ENCODE measurements at places on chromosomes 2 and 18. TPM values are rescaled to one million over a fixed set of nuclear protein-coding genes. Genes with fewer than 3 reads are reported as not detected.

MAL gene
- not detected for total RNA-seq

NCKAP5 gene
- 3.9 TPM for total RNA-seq

SKOR2 gene
- total RNA-seq: not detected

SERPINB3 gene
- total RNA-seq: not detected

EMX1 gene
- total RNA-seq: not detected

C2orf80 gene
- total RNA-seq: not detected

UGT1A4 gene
- not detected for total RNA-seq

DNA sequence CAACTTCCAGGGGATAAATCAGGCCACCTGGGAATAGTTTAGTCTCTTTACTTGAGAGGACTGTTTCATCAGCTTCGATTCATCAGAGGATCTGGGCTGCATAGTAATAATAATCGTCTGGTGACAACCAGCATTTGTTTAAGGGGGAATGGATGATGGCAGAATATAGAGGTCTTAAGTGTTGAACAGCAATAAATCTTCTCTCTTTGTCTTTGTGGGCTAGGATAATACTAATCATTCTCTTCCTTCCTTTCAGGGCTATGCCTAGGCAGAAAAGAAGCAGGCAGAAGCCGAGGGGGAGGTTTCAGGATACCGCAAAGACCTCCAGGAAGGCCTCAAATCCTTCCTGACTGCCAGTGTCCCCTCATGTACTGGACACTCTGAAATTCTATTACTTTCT lies 150.4 kb upstream of the GAREM1 start:
- H3K27ac ChIP-seq: no peak overlapping the region
- H3K27me3 ChIP-seq: no peaks in the 10 kb centered on the region
- no peak overlapping the region for H3K4me3 ChIP-seq
- no peak for DNase-seq

DNA sequence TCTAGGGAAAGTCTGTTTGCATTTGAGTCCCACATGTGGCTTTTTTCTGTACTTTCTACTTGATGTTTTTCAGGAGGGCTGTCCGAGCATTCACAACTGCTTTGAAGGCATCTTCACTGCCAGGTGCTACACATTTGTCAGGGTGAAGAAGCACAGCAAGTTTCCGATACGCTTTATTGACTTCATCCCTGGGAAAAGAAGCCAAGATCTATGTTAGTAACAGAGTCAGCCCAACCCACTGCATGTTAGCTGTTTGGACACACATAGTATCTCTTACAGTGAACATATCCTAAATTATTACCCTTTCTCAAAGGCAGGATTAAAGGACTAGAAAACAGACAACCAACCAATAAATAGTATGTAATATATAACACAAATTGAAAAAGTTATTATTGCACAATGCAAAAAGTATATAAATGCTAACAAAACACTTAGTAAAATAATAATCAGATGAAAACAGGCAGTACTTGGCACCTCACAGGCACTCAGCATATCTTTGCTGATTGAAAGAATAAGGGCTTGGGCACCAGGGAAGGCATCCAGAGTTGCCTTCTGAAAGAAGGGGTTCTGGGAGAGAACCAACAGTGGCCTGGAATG lies 24.1 kb downstream of the DNAJC27 start:
- H3K36me3 ChIP-seq: peaks cover 9% of the 10 kb centered on the region
- H3K4me3 ChIP-seq: no peak overlapping the region
- peaks cover 8% of the 10 kb centered on the region for H3K4me1 ChIP-seq

- no peak overlapping the region for H3K4me3 ChIP-seq
- no peaks in the 10 kb centered on the region for H3K36me3 ChIP-seq
- no peaks in the 10 kb centered on the region for H3K27me3 ChIP-seq
- H3K4me1 ChIP-seq: peaks cover 26% of the 10 kb centered on the region
- DNase-seq: peak; percentile 98
These were observed 98.7 kb downstream of the COL6A3 start for GRCh38 chr2:237315170-237315828.

DNA sequence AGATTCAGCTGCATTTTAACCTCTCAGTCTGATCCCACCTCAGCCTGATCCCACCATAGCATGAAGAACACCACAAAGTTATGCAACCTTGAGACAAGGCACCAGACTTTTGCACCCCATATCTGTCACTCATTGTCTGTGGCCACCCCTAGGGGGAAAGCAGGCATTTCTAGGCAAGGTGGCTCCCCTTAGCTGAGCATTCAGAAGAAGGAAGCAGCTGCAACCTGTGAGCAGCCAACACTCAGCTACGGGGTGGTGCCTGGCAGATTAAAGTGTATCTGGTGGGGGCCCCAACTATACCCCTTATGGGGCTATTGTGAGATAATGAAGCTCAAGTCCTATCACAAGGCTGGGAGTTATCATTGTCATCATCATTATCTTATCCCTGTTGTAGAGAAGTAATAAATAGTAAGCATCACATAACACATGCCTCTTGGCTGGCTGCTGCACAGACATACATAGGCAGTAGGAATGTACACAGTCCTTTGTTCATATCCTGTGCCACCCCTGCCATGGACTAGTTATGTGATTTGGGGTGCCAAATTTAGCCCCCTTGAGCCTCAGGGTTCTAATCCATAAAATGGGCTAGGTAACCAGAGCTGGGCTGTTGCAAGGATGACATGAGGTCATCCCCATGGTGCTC lies 20.6 kb upstream of the TMEM163 start:
- no peaks in the 10 kb centered on the region for H3K4me1 ChIP-seq
- no peaks in the 10 kb centered on the region for H3K27me3 ChIP-seq
- H3K4me3 ChIP-seq: no peak overlapping the region
- DNase-seq: no peak
- H3K36me3 ChIP-seq: no peaks in the 10 kb centered on the region
- no peak overlapping the region for H3K27ac ChIP-seq

- H3K4me1 ChIP-seq: no peaks in the 10 kb centered on the region
- no peak overlapping the region for H3K27ac ChIP-seq
- no peak for DNase-seq
- no peaks in the 10 kb centered on the region for H3K36me3 ChIP-seq
- H3K4me3 ChIP-seq: no peak overlapping the region
These were observed 20.6 kb downstream of the GTF2A1L start for GRCh38 chr2:48638261-48638660.

- no peaks in the 10 kb centered on the region for H3K27me3 ChIP-seq
- H3K27ac ChIP-seq: no peak overlapping the region
- DNase-seq: no peak
- no peaks in the 10 kb centered on the region for H3K36me3 ChIP-seq
- H3K4me3 ChIP-seq: no peak overlapping the region
These were observed 74.4 kb upstream of the SCN7A start for GRCh38 chr2:166568409-166568808.

- H3K27me3 ChIP-seq: peaks cover 8% of the 10 kb centered on the region
- H3K4me3 ChIP-seq: no peak overlapping the region
- H3K27ac ChIP-seq: no peak overlapping the region
- DNase-seq: no peak
These were observed 92.3 kb upstream of the CTDP1 start for GRCh38 chr18:79587226-79587741.

DNA sequence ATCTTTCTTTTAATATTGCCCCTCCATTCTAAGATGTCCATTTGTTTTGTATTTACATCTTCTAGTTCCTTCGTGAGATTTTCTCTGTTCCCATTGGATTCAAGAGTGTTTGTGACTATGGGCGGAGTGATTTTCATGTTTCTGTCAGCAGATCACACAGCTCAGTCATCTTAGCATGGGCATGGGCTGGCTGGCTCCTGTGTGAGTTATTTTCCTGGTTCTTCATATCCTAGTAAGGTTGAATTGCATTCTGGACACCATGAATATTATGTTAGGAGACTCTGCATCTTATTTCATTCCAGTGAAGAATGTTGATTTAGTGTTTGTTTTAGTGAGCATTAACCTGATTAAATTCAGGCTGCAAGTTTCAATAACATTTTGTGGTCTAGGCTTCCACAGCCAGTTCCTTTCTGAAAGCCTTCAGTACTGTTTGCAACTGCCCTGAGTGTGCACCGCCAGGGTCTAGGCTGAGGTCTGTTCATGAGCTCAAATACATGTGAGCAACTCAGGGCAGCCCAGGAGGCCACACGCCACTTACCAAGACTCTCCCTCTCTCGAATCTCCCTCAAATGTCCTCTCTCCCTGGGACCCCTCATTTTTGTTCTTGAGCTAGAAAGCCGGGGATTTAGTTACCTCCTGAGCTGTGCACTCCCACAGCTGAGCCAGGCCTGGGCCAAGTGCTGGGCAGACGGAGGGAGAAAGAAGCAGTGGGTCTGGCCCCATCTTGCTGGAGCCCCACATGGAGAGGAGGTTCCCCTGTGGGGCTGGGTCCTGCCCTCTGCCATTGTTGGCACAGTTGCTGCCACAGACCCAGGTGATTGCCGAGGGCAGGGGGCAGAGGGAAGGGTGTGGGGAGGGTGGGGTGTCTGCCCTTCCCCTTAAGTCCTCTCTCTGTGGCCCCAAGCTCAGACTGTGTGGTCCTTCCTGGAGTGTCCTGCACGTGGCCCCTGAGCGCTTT lies 145.9 kb downstream of the RTP5 start:
- DNase-seq: no peak
- H3K27ac ChIP-seq: no peak overlapping the region
- H3K36me3 ChIP-seq: no peaks in the 10 kb centered on the region
- peaks cover 43% of the 10 kb centered on the region for H3K27me3 ChIP-seq

DNA sequence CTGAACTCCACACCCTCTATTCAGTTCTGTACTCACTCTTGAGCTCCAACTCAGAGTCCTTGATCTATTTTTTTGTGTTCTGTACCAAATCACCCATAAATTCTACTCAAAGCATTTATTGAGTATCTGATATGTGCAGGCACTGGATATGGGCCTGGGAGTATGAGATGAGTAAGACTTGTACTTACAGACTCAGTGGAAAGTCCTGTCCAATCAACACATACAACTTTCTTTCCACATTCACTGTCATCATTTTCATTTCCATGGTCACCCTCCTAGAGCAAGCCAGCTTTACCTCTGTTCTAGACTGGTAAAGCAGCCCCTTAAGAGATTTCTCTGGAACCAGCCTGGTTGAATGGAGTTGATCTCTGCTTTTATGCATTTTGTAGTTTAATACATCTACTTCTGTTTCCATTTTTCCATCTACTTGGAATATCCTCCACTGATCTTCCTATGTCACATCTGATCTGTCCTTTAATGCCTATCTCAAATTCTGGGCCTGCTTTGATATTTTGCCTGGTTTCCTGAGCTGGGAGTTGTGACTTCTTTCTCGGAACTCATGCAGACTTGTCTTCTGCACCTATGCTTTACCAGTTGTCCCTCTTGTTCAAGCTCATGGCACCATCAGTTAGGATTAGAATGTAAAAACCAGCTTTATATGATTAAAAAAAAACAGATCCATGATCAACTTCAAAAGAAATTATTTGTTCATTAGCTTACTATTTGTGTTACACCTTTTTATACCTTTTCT lies 96.9 kb upstream of the GLS start:
- H3K27me3 ChIP-seq: peaks cover 6% of the 10 kb centered on the region
- H3K4me1 ChIP-seq: peaks cover 2% of the 10 kb centered on the region
- H3K36me3 ChIP-seq: no peaks in the 10 kb centered on the region
- DNase-seq: no peak

- DNase-seq: no peak
- peaks cover 3% of the 10 kb centered on the region for H3K4me1 ChIP-seq
- peaks cover 2% of the 10 kb centered on the region for H3K27me3 ChIP-seq
- H3K36me3 ChIP-seq: no peaks in the 10 kb centered on the region
- H3K4me3 ChIP-seq: no peak overlapping the region
These were observed 177.7 kb upstream of the OSR1 start for GRCh38 chr2:19536136-19536535.

- H3K27ac ChIP-seq: no peak overlapping the region
- no peaks in the 10 kb centered on the region for H3K27me3 ChIP-seq
- H3K36me3 ChIP-seq: no peaks in the 10 kb centered on the region
- DNase-seq: no peak
- no peaks in the 10 kb centered on the region for H3K4me1 ChIP-seq
These were observed 168.7 kb upstream of the HDAC4 start for GRCh38 chr2:239569401-239570090.

DNA sequence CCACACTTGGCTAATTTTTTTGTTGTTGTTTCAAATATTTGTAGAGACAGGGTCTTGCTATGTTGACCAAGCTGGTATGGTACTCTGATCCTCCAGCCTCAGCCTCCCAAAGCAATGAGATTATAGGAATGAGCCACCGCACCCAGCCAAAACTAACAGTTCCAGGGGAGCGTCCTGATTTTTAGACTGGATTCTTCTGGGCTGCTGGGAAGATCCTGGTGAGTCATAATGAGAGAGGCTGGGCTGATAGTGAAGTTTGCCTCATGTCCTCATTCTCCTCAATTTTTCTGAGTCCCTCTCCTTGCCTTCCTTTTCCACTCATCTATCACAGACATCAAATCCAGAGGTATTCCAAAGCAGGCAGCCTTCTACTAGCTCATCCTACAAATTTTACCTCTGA lies 81.3 kb downstream of the VSNL1 start:
- H3K4me1 ChIP-seq: peaks cover 1% of the 10 kb centered on the region
- H3K27me3 ChIP-seq: no peaks in the 10 kb centered on the region
- H3K27ac ChIP-seq: no peak overlapping the region
- H3K4me3 ChIP-seq: no peak overlapping the region

- no peaks in the 10 kb centered on the region for H3K36me3 ChIP-seq
- no peak overlapping the region for H3K27ac ChIP-seq
- peaks cover 8% of the 10 kb centered on the region for H3K27me3 ChIP-seq
- DNase-seq: no peak
These were observed 197.4 kb downstream of the VAPA start for GRCh38 chr18:10111191-10111590.

- H3K4me3 ChIP-seq: no peak overlapping the region
- H3K27me3 ChIP-seq: no peaks in the 10 kb centered on the region
- no peaks in the 10 kb centered on the region for H3K4me1 ChIP-seq
- no peaks in the 10 kb centered on the region for H3K36me3 ChIP-seq
- no peak for DNase-seq
These were observed 355.8 kb downstream of the ARL6IP6 start for GRCh38 chr2:153074207-153074606.

DNA sequence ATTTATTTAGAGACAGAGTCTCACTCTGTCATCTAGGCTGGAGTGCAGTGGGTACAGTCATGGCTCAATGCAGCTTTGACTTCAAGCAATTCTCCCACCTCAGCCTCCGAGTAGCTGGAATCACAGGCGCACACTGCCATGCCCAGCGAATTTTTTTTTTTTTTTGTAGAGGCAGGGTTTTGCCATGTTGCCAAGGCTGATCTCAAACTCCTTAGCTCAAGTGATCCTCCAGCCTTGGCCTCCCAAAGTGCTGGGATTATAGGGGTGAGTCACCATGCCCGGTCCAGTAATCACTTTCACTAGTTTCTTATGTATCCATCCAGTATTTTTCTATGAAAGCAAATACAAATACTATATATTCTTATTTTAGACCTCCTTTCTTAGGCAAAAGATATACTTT lies 24.0 kb downstream of the PRKAG3 start:
- H3K27ac ChIP-seq: no peak overlapping the region
- peak; percentile 15 for DNase-seq
- H3K4me3 ChIP-seq: no peak overlapping the region
- H3K27me3 ChIP-seq: no peaks in the 10 kb centered on the region
- peaks cover 3% of the 10 kb centered on the region for H3K4me1 ChIP-seq
- peaks cover 5% of the 10 kb centered on the region for H3K36me3 ChIP-seq

All from IMR-90 (cell line).